ENCODE measurements at places on chromosomes 11 and 22.

DNA sequence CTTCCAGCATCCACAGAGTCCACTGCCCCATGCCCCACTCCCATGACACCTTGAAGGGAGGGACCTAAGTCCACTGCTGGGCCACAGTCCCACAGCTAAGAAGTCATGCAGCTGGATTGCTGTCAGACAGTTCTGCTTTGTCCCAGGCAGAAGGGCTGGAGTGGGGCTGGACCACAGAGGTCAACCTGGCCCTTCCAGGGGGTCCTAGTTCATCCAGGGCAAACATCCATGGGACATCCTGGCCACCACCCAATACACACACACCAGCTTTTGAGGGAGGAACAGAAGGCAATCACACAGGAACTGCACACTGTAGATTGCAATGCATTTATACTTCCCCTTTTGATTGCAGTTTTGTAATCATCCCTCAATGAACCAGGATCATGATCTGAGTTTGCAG lies 11.3 kb upstream of the APOL4 start:
- peak; percentile 61 for DNase-seq

GRCh38 chr11:110478410-110478809 lies 48.7 kb downstream of the FDX1 start:
- DNase-seq = no peak

DNA sequence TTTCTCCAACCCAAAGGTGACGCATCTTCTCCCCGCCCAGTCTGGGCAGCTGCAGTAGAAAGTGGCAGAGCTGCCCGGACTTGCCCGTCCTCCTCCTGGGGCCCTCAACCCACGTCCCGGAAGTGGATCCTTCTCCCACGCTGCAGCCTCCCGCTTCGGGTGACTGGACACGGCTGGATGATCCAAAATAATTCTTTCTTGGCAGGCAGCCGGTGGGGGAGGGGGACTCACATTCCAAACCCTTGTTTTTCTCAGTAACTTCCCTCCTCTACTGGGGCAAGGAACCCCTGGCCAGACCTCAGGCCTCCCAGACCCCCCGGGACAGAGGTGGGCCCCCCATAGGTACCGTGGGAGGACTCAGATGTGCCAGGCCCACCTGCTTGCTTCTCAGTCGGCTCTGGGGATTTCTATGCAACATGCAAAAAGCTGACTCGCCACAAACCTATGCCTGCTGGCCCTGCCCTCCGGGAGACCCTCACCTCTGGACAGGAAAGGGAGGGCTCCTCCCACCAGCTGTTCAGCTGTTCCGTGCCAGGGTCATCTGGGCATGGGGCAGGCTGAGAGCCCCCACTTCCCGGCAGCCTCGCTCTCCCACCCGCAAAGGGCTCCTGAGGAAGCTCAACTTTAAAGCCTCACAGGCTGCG lies 1.4 kb downstream of the PLXNB2 start:
- peak; percentile 95 for DNase-seq

- DNase-seq = no peak
These were observed 18.1 kb upstream of the INCENP start for GRCh38 chr11:62105667-62106191.

GRCh38 chr11:8242118-8242475 lies 21.6 kb downstream of the LMO1 start:
- DNase-seq = no peak

GRCh38 chr11:660681-661444 lies 23.8 kb downstream of the DRD4 start:
- DNase-seq = no peak

- no peak for DNase-seq
These were observed 154.9 kb downstream of the SBF2 start for GRCh38 chr11:10139143-10139542.

DNA sequence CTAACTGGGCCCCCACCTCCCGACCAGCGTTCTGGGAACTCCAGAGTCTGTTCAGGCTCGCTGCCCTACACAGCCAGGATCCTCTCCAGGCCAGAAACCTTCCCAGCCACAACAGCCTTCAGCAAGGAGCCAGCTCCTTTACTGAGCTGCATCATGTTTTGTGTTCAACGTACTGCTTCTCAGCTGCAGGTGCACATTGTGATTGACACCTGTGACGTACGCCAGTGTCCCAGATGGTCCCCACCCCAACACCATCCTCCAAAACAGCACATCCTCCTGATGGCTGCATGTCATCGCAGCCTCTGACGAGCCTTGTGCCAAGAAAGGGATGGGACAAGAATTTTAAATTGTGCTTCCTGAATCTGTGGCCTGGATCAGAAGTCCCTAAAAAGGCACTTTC lies 117.5 kb downstream of the SPATA19 start:
- DNase-seq = no peak

GRCh38 chr11:73271936-73272679 lies at the start of gene P2RY6:
TSS of gene P2RY6 (plus strand) at chr11:73272338. CDS start at chr11:73296519, 24,181 bp downstream.
- DNase-seq = peak; percentile 66

- DNase-seq = no peak
These were observed 73.3 kb downstream of the NFAM1 start for GRCh38 chr22:42358643-42359558.

GRCh38 chr11:47587039-47587716 lies 700 bp downstream of the FAM180B start:
- no peak for DNase-seq

- DNase-seq = peak; percentile 58
These were observed 11.6 kb downstream of the ARRB1 start for GRCh38 chr11:75339685-75340409.

DNA sequence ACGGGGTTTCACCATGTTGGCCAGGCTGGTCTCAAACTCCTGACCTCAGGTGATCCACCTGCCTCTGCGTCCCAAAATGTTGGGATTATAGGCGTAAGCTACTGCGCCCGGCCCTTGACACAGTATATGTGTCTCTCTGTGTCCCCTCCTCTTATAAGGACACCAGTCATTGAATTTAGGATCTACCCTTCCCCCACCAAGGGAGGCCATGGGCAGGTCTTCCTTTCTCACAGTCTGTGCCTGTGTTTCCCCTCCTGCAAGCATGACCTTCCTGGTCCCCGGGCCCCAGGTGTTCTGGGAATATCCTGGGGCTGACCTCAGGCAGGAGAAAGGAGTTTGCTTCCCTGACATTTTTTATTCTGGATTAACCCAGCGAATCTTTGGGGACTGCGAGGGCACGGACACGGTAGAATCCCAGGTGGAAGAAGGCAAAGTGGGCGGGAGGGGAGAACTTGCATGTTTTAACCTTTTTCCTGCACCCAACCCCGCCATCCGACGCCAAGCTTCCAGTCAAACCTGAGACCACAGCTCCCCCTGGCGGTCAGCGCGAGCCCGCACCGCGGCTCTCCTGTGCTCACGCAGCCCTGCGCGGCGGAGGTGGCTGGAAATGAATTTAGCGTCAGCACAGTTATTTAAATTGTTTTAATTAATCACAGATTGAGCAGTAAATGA lies 42.1 kb upstream of the ISX start:
- DNase-seq = peak; percentile 66

GRCh38 chr11:99015634-99016454 lies 4.9 kb upstream of the CNTN5 start:
- DNase-seq = peak; percentile 14

- DNase-seq = no peak
These were observed 3.2 kb downstream of the SCGB1A1 start for GRCh38 chr11:62421996-62422395.

DNA sequence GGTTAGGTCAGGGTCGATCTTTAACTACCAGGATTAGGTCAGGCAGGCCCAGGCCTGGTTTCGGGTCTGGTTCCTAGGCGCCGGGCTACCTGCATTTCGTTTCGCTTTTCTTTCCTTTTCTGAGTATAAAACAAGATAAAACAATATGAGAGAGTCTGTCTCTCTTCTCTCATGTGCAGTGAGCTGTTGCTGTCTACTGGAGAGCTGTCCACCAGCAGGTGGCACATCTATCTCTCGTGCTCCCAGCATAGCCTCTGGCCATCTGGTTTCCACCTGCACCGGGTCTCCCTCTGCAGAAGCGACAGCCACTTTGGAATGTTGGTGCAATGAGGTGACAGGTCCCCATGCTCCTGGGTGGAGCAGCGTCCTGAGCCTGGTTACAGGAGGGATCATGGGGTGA lies 27.6 kb downstream of the RIBC2 start:
- no peak for DNase-seq

DNA sequence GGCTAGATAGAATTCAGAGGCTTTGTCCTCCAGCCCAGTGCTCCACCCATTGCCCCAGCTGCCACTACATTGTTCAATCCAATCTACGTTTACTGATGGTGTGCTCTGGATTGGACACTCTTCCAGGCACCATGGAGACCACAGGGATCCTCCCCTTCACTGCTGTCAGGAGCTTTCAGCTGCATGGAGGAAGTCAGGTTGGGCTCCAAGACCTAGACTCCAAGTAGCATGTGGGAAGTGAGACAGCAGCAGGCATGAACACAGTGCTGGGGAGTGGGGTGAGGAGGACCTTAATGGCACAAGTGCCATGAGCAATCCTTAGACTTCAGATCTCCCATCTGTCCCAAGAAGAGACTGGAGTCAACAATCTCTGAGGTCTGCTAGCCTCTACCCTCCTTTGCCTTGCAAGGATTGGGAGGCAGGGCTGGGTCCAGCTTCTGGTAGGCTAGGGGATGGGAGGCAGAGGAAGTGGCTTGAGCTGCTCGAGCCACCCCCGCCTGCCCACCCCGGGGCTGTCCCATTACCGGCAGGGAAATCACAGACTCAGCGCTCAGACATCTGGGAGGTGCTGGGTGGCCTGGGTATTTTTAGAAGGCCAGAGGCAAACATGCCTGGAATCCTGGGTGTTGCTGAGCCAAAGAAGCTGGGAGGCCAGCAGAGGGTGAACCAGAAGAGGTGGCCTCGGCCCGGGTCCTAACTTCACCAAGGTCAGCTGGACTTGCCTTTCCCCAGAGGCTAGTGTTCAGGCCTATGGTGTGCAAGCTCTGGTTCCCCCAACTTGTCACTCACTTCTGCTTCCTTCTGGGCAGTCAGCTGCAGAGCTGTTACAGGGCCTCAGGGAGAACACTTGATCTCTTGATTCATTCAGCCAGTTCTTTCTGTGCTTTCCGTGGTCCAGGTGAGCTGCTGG lies 15.2 kb upstream of the FCHSD2 start:
- DNase-seq = peak; percentile 90

GRCh38 chr11:32435511-32435941 lies at the start of gene WT1:
TSS of gene WT1 (minus strand) at chr11:32435539.
- DNase-seq = no peak

GRCh38 chr11:119673759-119674336 lies 55.2 kb downstream of the NECTIN1 start:
- peak; percentile 23 for DNase-seq

- DNase-seq = peak; percentile 70
These were observed 36.5 kb upstream of the CELSR1 start for GRCh38 chr22:46573781-46574437.

GRCh38 chr22:19319281-19319680 lies 27.8 kb upstream of the CLTCL1 start:
- DNase-seq = no peak

- DNase-seq = peak; percentile 27
These were observed 71.4 kb downstream of the GLYATL1 start for GRCh38 chr11:59010708-59011107.

DNA sequence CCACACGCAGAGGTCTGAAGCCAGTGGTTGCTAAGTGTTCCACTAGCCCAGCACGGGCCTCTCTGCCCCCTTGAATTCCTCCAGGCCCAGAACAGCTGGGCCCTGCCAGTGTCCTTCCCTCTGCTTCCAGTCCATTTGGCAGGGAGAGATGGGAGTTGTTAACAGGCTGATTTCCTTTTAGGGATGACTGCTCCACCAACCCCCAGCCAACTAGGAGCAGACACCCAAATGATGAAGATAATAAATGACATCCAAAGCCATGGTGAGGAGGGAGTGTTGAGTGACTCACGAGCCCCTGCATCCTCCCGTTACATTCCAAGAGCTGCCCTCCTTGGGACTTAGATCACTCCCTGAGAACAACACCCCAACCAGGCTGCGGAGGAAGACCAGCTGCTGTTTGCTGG lies 20.6 kb downstream of the PARVA start:
- no peak for DNase-seq

GRCh38 chr11:61685617-61685967 lies 5.4 kb downstream of the DAGLA start:
- DNase-seq = peak; percentile 54

DNA sequence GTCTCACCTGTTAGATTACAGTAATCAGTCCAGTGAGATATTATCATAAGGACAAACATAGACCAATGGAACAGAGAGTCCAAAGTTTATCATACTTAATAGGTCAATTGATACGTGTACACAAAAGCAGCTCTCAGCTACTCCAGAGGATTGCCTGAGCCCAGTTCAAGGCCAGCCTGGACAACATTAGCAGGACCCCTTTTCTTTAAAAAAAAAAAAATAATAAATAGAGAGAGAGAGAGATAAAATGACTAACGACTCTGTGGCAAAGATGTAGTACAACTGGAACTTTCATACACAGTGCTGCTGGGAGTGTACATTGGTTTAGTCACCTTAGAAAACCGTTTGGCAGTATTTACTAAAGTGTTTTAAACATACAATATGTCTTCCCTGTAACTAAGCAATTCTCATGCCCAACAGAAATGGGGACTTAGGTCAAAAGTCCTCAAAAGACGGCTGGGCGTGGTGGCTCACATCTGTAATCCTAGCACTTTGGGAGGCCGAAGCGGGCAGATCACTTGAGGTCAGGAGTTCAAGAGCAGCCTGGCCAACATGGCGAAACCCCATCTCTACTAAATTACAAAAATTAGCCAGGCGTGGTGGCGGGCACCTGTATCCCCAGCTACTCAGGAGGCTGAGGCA lies 10.6 kb downstream of the SNX32 start:
- no peak for DNase-seq

- DNase-seq = no peak
These were observed 305.9 kb downstream of the CADM1 start for GRCh38 chr11:115198321-115198741.

GRCh38 chr11:117016747-117017146 lies 81.5 kb downstream of the SIK3 start:
- DNase-seq = no peak

GRCh38 chr11:72584293-72584938 lies 89.8 kb downstream of the PDE2A start:
- DNase-seq = peak; percentile 77

DNA sequence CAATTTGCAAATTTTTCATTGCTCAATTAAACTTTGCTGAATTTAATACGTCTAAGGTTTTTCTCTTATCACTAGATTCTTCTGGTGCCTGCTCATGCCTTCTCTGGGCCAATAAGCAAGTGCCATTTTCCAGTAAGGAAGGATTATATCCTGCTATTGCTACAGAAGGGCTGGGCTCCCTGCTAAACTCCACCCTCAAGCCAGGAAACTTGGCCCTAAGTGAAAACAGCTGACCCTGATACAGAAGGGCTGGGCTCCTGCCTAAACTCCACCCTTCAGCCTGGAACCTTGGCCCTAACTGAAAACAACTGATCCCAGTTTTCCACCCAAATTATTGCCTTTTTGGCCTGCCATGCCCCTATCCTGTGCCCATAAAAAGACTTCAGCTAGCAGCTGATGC lies 385.3 kb downstream of the DYNC2H1 start:
- DNase-seq = no peak

DNA sequence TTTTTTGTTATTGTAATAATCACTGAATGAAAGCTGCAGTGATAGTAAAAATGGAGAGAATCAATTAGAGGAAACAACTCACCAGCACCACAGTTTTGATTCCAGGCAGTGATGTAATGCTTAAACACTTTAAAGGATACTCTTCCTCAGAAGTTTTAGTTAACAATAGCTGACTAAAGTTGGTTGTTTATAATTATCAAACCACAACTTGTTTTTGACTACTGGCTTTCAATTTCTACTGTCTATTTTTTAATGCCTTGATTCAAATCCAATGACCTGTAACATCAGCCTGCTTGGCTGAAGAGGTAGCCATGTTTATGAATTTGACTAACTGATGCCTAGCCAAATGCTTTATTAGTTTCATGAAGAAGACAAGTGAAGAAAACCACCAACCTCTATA lies 18.2 kb upstream of the CASP12 start:
- no peak for DNase-seq

All from inflammatory macrophage treated with lipopolysaccharide for 1 hour (primary cell).